Stimulated activated CD8-positive, alpha-beta memory T cell treated with anti-CD3 and anti-CD28 coated beads, Interleukin-7, amount 100 ng/mL, for 24 hours (primary cell): ENCODE measurements at places on chromosomes 4 and X.

GRCh38 chr4:85166318-85166717 is 199.8 kb upstream of the WDFY3 start:
- DNase-seq = no peak

DNA sequence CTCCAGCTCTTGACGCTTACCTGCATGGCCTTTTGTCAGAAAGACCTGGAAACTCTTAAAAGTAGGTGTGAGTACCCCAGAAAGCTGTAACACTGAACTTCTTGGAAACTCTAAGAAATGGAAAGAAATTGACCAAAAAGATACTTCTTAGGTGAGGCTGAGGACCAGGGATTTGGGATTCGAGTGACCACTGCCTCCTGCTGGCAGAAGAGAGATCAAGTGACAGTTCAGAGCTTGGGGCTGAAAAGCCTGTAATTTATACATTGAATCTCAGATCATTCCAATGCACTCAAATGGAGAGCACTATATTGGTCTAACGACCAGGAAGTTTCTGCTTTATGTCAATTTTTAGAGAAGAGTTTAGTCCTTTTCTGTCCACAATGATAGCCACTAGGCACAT is 204.6 kb downstream of the PDGFRA start:
- no peak for DNase-seq

DNA sequence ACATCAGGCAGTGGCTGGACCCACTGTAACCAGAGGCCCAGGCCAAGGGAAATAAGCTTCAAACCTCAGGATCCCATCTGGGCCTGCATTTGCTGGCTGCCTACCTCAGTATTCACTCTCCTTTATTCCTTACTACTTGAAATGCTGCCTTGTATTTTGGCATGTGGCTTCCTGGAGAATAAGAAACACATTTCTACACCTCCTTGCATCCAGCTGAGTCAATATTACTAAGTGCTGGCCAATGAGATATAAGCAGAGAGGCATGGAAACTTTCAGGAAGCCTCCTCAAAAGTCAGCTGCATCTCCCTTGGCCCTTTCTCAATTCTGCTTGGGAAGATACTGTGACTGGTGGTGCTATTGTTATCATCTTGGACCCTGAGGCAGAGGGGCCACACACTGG is 59.8 kb upstream of the RELL1 start:
- no peak for DNase-seq

- DNase-seq = no peak
Observed at GRCh38 chrX:6770936-6771335, 236.0 kb upstream of the VCX3A start.

DNA sequence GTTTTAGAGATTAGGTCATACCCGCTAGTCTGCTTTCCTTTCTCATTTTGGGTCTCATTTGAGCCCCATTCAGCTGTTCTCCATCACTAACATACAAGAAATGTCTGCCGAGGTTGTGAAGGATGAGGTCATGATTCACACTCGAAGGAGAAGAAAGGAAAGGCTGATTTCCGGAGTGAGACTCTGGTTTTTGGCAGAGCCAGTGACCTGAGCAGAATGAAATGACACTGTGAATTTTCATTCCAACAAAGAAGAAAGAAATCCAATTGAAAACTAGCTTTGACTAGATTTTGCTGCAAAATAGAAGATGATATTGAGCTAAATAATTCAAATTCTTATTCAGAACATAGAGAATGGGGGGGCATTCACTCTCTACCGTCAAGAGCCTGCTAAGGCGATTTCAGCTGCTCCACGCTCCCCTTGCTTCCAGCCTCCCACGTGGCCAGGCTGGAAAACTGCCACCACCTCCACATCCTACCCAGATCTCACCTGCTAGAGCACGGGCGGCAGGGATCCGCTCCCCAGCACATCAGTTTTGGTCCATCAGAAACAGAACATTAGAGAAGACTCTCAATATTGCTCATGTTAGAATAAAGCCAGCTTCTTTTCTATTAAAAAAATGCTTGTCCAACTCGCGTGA is 39.0 kb downstream of the F11 start:
- DNase-seq = no peak

DNA sequence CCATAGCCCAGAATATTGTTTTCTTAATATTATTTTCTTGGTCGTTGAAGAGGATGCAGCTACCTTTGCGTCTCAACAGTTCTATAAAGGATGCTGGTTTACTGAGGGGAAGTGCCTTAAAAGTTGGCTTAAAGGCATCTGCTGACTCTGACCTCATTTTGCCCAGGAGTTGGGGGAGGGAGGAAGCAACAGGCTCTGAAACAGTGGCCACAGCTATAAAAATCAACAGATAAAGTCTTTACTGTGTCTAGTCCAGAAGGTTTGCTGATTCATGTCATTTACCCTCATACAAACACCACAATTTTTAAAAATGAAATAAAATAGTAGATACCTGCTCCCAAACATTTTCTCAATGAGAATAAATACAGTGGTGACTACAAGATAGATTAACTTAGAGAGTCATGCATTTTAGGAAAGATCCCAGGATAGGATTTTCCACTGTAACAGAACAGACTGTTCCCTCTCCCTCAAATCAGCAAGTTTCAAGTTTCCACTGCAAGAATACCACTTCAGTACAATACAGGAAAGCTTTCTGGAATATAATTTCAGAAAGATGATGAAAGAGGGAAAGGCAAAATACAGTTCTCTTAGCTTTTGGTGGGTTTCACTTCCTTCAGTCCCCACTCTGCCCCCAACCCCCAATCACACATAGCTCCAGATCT is 1.9 kb downstream of the PHKA1 start:
- no peak for DNase-seq

DNA sequence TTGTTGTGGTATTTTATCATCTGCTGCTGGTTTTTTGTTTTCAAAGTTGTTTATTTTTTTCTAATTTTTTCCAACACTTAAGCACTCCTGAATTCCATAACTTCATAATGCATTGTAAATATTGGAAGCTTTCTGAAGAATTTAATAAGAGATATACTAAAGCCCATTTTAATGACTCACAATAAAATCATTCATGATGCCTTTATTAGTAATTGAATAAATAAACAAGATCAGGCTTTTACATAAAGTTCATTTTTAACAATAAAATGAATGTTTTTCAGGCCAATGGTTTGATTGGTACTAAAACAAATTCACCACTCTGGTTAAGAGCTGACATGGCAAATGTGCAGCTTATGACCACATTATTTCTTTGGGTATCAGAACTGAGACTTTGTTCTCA is 408.2 kb upstream of the SMIM31 start:
- no peak for DNase-seq

DNA sequence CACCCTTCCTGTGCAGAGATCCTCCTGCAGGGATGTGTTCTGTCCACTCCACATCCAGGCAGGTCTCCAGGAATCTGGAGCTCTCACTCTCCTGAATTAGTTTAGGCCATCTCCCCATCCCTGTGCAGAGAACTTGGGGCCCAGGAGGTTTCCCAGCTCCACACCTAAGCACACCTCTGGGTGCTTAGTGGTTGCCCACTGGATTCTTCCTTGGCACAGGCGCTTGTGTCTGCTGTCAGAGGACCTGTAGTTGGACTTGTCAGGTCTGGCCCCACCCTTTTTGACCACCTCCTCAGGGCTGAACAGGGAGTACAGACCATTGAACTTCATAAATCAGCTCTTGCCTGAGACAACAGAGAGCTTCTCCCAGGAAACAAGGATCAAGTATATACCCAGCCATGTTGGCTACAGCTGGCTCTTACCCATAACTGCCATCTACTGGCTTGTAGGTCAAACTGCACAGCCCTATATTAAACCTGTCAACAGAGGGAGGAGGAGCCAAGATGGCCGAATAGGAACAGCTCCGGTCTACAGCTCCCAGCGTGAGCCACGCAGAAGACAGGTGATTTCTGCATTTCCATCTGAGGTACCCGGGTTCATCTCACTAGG is 275.5 kb downstream of the PPARGC1A start:
- DNase-seq = no peak

DNA sequence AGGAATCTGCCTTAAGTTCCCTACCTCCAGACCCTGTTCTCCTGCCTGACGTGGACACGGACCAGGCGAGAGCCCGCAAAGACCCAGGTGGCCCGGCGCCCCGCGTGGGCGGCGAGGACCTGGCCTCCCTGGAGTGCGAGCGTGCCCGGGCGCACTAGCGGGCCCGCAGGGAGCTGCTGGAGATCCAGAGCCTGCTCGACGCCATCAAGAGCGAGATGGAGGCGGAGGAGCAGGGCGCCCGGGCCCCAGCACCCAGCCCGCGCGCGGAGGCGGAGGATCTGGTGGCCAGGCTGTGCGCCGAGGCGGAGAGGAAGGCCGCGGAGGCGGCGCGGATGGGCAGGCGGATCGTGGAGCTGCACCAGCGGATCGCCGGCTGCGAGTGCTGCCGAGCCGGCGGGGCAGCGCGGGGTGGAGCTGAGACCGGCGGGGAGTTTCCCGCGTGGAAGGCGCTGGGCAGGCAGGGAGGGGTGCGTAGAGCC is 18.2 kb downstream of the MRFAP1 start:
- peak; percentile 11 for DNase-seq

GRCh38 chr4:148396986-148397673 is 45.1 kb downstream of the NR3C2 start:
- no peak for DNase-seq
